ENCODE measurements at places on chromosomes 1 and 21. TPM values are rescaled to one million over a fixed set of nuclear protein-coding genes. Genes with fewer than 3 reads are reported as not detected.

GRCh38 chr1:223014142-223014873, 128.7 kb downstream of the TLR5 start:
- DNase-seq = no peak

HES5 gene
- 1.3 TPM for total RNA-seq

DNA sequence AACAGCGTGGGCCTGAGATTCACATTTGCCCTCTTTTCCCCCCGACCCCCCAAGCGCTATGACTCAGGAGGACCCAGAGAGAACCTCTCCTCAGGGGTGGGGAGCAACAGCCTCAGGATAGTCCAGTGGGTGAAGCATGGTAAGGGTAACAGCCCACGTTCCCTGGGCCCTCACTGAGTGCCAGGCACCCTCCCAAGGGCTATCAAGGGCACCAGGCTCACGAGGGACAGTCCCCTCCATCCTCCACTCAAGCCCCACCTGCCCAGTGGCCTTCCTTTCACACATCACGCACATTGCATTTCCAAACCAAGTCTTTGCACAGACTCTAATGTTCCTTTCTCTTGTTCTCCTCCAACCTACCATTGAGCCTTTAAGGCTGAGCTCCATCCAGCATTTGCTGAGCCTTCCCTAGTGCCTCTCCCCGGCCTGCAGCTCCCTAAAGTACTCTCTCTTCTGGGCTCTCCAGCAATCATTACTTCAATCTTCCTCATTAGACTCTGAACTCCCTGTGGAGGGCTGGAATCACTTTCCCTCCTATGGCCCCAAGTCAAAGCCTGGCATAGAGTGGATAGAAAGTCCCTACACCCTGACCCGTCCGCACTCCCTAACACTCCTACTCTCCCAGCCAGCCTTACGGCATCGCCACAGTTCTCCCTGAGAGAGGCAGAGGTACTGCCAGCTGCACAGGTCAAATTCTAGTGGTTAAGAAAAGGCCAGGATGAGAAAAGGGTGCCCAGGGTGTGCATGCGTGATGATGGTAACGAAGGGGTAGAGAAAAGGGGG, 1.0 kb downstream of the AKR7A2 start:
- no peak for DNase-seq

GRCh38 chr1:184562806-184563205, 176.0 kb downstream of the C1orf21 start:
- no peak for DNase-seq

GRCh38 chr1:231681006-231681405, 54.4 kb downstream of the DISC1 start:
- no peak for DNase-seq

- no peak for DNase-seq
Observed at GRCh38 chr1:3662080-3662671, 9.9 kb downstream of the TP73 start.

Data from Right ventricle myocardium inferior (tissue), 1 donor.